Stimulated activated CD4-positive, alpha-beta T cell treated with anti-CD3 and anti-CD28 coated beads, Interleukin-1b, Interleukin-23, amount 100 ng/mL, for 1 hour (primary cell): ENCODE measurements at places on chromosomes 16 and 17.

DNA sequence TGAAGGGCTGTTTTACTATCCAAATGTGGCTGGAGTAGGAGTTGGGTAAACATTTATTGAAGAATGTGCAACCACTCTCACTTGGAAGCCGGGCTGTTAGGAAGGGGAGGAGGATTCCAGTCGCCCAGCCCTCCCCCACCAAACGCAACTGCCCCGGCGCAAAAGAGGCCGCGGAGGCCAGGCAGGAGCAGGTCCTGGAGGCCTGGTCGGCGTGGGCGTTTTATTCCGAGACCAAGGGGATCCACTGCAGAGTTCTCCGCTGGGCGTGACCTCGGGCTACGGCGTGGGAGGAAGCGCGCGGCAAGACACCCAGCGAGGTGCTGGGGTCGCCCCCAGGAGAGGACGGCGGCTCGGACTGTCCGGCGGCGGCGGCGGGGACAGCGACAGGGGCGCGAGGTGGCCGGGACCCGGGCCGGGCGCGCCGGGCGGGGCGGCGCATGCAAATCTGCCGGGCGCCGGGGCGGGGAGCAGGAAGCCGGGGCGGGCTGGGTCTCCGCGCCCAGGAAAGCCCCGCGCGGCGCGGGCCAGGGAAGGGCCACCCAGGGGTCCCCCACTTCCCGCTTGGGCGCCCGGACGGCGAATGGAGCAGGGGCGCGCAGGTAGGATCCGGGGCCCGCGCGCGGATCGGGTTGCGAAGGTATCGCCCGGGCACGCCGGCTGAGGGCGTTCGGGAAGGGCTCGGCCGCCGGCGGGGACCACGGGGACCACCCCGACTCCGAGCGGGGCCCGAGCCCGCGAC is at the start of gene IL4R:
IL4R (plus strand) TSS at position 553 of the 739 bp plus-strand sequence. CDS start 26,230 bp downstream, outside the sequence.
- peak; percentile 37 for DNase-seq

DNA sequence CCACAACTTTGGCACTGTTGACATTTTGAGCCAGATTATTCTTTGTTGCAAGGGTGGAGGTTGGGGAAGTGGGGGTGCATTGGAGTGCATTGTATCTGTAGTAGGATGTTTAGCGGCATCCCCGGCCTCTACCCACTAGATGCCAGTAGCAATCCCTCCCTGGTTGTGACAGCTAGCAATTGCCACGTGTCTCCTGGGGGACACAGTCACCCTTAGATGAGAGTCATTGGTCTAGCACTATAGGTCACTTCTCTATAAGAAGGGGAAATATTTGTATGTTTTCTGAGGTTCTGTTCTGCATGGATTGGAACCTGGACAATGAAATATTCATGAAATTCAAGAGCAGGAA is 32.4 kb downstream of the MSI2 start:
- DNase-seq = no peak

DNA sequence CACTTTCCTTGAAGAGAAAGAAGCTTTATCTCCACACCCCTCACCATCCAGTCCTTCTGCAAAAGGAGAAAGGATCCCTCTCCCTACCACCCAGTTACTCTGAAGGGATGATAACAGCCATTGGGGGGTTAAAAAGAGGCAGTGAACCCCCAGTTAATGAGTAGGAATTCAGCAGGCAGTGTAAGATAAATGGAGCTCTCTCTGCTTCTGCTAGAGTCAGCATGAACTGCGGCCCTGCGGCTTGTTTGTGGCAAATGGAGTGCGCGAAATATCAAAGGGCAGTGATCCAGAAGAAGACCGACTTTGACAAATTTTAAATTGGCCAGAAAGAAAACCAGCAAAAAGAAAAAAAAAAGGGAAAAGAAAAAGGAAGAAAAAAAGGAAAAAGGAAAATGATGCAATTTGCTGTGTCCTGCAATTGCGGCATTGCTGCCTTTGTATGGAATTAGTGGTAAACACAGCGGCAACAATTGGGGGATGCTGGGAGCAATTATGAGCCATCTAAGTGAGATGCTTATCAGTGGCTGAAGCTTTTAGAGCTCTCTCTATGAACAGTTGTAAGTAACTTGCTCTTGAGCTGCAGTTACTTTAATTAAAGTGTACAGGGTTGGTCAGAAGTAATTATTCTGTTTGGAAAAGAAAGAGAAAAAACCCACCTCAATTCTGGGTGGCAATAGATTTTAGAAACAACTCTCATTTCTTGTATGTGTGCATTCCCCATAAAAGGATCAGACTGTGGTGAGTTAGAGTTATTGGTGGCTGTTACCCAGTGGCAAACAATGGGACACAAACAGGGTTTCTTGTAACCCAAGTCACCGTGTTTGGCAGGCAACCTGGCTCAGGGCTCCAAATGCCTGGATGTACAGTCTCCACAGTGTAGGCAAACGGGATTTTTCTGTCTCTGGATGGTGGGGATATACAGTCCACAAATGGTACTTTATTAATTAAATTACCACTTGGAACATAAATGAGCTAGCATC is 161.3 kb downstream of the AATF start:
- DNase-seq = no peak

DNA sequence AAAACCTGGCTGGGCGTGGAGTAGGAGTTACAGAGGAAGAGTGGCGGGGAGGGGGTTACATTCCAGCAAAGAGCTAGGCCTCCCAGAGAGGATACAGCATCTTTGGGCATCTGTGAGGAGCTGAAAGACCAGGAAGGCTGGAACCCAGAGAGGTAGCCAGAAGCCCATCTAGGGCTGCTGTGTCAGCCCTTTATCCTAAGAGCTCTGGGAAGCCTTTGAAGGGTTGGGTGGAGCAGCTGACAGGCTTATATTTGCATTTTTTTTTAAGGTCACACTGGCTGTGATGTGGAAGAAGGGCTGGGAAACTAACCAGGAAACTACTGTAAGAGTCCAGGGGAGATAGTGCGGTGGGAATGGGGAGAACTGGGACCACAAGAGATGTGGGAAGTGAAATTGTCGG is 6.8 kb upstream of the CNOT1 start:
- DNase-seq = no peak

DNA sequence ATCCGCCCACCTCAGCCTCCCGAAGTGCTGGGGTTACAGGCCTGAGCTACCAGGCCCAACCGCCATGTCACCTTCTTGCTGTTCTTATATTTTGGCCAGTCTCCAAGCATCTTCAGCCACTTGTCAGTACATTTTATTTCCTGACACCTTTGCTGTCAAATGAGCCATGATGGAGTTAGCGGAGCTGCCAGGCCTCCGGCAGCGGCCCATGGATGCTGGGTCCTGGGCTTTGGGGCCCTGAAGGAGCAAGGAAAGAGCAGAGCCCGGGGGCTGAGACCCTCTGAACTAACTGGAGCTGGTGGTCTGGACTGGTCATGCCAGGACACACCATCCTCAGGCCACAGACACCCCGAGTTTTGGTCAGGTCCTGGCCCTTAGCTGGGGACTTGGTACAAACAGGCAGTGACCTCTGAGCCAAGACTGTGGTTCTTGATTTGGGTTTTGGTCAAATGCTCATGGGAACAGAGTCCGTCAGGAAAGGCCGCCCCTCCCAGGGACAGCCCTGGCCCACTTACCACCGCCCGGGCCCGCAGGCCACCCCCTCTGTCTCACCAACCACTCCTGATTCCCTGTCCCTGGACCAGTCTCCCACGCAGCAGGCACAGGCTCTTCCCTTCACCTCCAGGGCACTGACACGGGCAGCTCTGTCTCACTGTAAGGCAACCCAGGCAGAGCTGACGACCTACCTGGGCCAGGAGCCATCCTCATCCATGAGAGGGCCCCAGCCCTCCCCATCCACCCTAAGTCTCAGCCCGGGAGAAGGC is 42.0 kb downstream of the TNFRSF13B start:
- DNase-seq = no peak

DNA sequence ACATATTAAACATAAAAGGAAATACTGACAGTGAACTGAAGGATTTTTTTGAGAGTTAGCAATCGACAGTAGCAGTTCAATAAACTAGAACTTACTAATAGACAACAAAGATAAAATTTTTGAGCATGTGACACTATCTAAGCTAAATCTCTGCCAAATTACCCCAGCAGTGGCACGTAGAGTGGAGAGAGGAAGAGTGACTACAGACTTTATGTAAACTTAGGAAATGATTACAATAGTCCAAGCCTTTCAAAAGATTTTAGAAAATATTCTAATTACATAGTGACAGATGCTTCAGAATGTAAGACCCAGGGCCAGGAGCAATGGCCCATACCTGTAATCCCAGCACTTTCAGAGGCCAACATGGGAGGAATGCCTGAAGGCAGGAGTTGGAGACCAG is 52.4 kb downstream of the CFDP1 start:
- DNase-seq = no peak

- DNase-seq = no peak
Observed at GRCh38 chr17:39151943-39152818, 744 bp upstream of the PLXDC1 start.

- DNase-seq = no peak
Observed at GRCh38 chr17:45367216-45367615, 50.4 kb upstream of the MAP3K14 start.

GRCh38 chr16:50712560-50712898 is 19.1 kb downstream of the NOD2 start:
- DNase-seq = no peak

GRCh38 chr17:27244011-27244410 is 49.9 kb upstream of the WSB1 start:
- DNase-seq = no peak

GRCh38 chr16:52364500-52364899 is 182.4 kb downstream of the TOX3 start:
- DNase-seq = no peak

DNA sequence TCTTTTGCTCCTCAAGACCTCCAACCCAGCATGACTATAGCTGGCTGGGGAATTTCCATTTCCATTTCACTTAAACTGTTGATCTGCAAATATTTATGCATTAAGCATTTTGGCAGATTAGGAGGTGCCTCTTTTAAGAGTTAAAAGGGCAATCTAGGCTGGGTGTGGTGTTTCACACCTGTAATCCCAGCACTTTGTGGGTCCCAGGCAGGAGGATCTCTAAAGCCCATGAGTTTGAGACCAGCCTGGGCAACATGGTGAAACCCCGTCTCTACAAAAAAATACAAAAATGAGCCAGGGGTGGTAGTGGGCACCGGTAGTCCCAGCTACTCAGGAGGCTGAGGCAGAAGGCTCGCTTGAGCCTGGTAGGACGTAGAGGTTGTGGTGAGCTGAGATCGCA is 17.1 kb downstream of the ANKFY1 start:
- no peak for DNase-seq

GRCh38 chr16:13756411-13757140 is 163.4 kb upstream of the ERCC4 start:
- DNase-seq = no peak
